ENCODE measurements at places on chromosomes 2 and 18.

- DNase-seq = no peak
These were observed 6.7 kb upstream of the SMARCAL1 start for GRCh38 chr2:216405588-216405987.

GRCh38 chr2:135876066-135876711, at the start of gene MCM6:
Gene MCM6, minus strand, starts transcription at chr2:135876443. Its CDS starts 78 bp downstream, at chr2:135876365.
- DNase-seq = peak; percentile 97

DNA sequence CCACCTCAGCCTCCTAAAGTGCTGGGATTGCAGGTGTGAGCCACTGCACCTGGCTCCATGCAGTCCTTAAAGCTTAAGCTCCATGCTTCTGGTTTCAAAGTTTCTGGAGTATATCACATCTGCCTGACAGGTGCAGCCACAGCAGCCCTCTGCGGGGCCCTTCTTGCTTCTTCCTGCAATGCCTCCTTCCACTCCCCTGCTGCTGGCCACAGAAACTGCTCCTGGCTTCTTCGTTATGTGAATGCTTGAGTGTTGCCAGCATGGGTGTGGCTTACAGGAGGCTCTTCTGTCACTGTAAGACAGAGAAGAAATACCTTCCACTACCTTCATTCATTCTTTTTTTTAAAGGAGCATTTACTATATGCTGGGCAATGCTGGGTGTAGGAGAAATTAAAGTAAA, 10.1 kb upstream of the CCBE1 start:
- DNase-seq = no peak

DNA sequence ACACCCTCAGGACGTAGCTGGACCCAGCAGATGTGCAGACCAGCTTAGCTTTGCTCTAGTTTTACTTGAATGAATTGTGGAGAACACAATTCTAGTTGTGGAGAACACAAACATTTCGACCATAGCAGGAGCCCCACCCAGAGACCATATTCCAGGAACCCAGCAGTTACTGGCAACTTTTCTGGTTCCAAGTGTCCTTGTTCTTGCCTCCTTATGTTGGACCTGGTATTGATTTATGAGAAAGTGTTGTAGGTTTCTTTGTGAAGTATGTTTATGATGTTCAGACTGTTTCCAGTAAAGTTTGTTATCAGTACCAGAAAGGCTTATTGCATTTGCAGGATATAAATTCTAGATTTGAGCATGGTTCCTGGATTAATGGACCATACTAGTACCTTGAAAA, 51.0 kb downstream of the LTBP1 start:
- DNase-seq = no peak
